Spinal cord (tissue), 10 donors: ENCODE measurements at places on chromosomes 7 and 10. TPM values are rescaled to one million over a fixed set of nuclear protein-coding genes. Genes with fewer than 3 reads are reported as not detected.

GRCh38 chr7:40793132-40793531 is 658.3 kb downstream of the SUGCT start:
- H3K27me3 ChIP-seq = no peaks in the 10 kb centered on the region
- no peak for DNase-seq
- no peaks in the 10 kb centered on the region for H3K36me3 ChIP-seq
- no peak overlapping the region for H3K27ac ChIP-seq
- H3K4me1 ChIP-seq = no peaks in the 10 kb centered on the region

- H3K27me3 ChIP-seq = no peaks in the 10 kb centered on the region
- H3K4me3 ChIP-seq = no peak overlapping the region
- H3K36me3 ChIP-seq = no peaks in the 10 kb centered on the region
Observed at GRCh38 chr10:58821752-58822056, 309.0 kb downstream of the BICC1 start.

- H3K27me3 ChIP-seq = no peaks in the 10 kb centered on the region
- H3K4me1 ChIP-seq = no peaks in the 10 kb centered on the region
- H3K27ac ChIP-seq = no peak overlapping the region
Observed at GRCh38 chr7:81138870-81139269, 220.0 kb upstream of the SEMA3C start.

- H3K27me3 ChIP-seq = no peaks in the 10 kb centered on the region
- no peak overlapping the region for H3K27ac ChIP-seq
- no peak overlapping the region for H3K4me3 ChIP-seq
- DNase-seq = no peak
Observed at GRCh38 chr7:36748017-36748487, 23.8 kb upstream of the AOAH start.

DNA sequence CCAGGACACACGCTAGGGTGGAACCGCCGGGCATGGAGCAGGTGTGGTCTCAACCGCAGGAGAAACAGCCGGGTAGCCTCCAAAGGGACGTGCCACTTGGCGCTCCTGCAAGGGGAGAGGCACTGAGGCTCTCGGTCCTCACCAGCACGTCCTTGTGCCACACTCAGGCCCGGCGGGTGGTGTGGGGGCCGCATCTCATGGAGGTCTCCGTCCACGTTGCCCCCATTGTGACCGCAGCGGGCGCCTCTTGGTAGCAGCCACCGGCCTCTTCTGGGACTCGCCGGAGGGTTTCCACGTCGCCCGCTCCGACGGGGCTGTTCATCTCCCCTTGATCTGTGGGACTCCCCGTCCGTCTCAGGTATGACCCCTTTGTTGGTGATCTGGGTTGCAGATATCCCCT is 49.2 kb upstream of the ELFN1 start:
- no peak overlapping the region for H3K27ac ChIP-seq
- H3K4me1 ChIP-seq = no peaks in the 10 kb centered on the region
- H3K36me3 ChIP-seq = peaks cover 3% of the 10 kb centered on the region
- DNase-seq = no peak
- H3K27me3 ChIP-seq = no peaks in the 10 kb centered on the region

DNA sequence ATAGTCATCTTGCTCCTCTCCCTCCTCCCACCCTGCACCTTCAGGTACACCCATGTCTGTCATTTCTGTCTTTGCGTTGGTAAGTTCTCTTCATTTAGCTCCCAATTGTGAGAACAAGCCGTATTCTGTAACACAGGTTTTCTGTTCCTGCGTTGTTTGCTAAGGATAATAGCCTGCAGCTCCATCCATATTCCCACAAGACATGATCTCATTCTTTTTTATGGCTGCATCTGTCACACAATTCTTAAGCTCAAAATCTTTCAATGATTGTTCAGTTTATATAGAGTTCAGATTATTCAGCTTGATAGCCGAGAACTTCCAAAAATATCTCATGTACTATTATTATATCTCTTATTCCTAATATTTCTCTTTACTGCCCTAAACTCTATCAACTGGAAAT is 16.0 kb upstream of the TMEM168 start:
- H3K36me3 ChIP-seq = no peaks in the 10 kb centered on the region
- H3K4me1 ChIP-seq = no peaks in the 10 kb centered on the region
- no peak overlapping the region for H3K27ac ChIP-seq
- H3K4me3 ChIP-seq = no peak overlapping the region

GRCh38 chr10:70812814-70813213 is 2.9 kb upstream of the SGPL1 start:
- H3K4me3 ChIP-seq = no peak overlapping the region
- H3K27ac ChIP-seq = no peak overlapping the region
- H3K36me3 ChIP-seq = no peaks in the 10 kb centered on the region
- DNase-seq = no peak
- peaks cover 14% of the 10 kb centered on the region for H3K4me1 ChIP-seq
- no peaks in the 10 kb centered on the region for H3K27me3 ChIP-seq

DNA sequence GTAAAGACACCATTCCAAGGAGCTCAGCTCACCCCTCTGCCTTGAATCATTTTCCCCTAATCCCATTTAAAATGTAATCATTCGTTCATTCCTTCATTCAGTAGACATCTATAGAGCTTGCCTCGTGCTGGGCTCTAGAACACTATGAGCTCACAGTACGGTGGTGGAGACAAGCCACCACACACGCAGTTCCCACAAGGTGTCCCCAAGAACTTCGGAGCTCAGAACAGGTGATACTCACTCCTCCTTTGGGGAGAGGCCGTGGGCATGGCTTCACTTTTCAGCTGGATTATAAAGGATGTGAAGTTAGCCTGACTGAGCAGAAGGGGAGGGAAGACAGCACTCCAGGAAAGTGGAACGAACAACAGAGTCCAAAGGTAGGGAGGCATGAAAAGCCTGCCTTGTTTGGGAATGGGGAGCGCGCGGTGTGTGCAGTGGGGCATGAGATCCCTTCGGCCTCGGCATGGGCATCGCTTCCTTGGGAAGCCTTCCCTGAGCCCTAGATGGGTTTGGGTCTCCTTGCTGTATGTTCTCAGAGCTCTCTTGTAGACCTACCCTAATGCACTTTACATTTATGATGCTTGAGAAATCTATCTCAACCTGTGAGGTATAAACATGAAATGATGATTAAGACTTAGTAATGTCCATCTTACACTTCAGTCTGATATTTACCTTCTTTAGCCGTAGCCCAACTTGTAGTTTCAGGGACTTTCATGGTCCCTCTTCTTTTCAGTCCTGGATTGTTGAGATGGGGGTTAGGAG is 809 bp upstream of the OGA start:
- H3K27ac ChIP-seq = peak overlapping the region; percentile 94
- DNase-seq = no peak
- H3K27me3 ChIP-seq = no peaks in the 10 kb centered on the region
- peaks cover 2% of the 10 kb centered on the region for H3K36me3 ChIP-seq
- H3K4me3 ChIP-seq = peak overlapping the region; percentile 93

- no peaks in the 10 kb centered on the region for H3K36me3 ChIP-seq
- H3K27me3 ChIP-seq = no peaks in the 10 kb centered on the region
- H3K4me3 ChIP-seq = no peak overlapping the region
Observed at GRCh38 chr7:132394283-132395198, 181.7 kb downstream of the PLXNA4 start.

- no peaks in the 10 kb centered on the region for H3K36me3 ChIP-seq
- no peak overlapping the region for H3K4me3 ChIP-seq
- H3K27me3 ChIP-seq = no peaks in the 10 kb centered on the region
- no peak for DNase-seq
- no peaks in the 10 kb centered on the region for H3K4me1 ChIP-seq
Observed at GRCh38 chr7:28618383-28618782, 206.1 kb downstream of the CREB5 start.

GRCh38 chr10:59771162-59771807 is 18.0 kb upstream of the MRLN start:
- H3K27ac ChIP-seq = no peak overlapping the region
- H3K4me3 ChIP-seq = no peak overlapping the region
- no peak for DNase-seq
- no peaks in the 10 kb centered on the region for H3K4me1 ChIP-seq

GRCh38 chr7:106487892-106488291 is 173.1 kb downstream of the CCDC71L start:
- H3K27ac ChIP-seq = no peak overlapping the region
- H3K27me3 ChIP-seq = no peaks in the 10 kb centered on the region
- H3K4me1 ChIP-seq = no peaks in the 10 kb centered on the region
- H3K36me3 ChIP-seq = no peaks in the 10 kb centered on the region

Gene NANOS1
- total RNA-seq = 6.3 TPM

Gene GIMAP7
- total RNA-seq = 3.3 TPM

Gene HABP2
- 0.11 TPM for total RNA-seq

Gene CHRM2
- 5.3 TPM for total RNA-seq

Gene PAPOLB
- 1.5 TPM for total RNA-seq

Gene SPDYE16
- 0.28 TPM for total RNA-seq

Gene EVX1
- not detected for total RNA-seq

Gene C1QL3
- 11.8 TPM for total RNA-seq
